Activated naive CD4-positive, alpha-beta T cell (primary cell): ENCODE measurements at places on chromosomes 2 and 18.

- DNase-seq: no peak
Measured at GRCh38 chr2:5923957-5924945, 232.1 kb downstream of the SOX11 start.

GRCh38 chr2:225182126-225182525, 139.9 kb upstream of the DOCK10 start:
- DNase-seq: no peak

- no peak for DNase-seq
Measured at GRCh38 chr18:11783716-11784331, 67.4 kb upstream of the CHMP1B start.

- DNase-seq: no peak
Measured at GRCh38 chr2:42289222-42289621, 71.8 kb downstream of the COX7A2L start.

DNA sequence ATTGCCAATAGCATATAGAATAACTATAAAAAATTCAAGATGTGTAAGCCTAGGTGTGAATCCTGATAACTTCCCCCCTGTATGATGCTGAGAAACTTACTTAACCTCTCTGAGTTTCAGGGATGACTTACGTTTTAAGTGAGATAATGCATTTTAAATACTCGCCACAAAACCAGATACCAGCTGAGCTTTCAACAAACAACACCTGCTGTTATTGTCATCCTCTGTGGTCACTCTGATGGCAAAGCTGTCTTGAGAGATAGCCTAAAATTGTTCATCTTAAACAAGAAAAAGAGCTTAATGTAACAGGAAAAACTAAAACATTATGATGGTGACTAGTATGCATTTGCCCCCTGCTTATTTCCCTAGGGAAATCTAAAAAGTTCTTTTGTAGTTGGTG, 131.5 kb downstream of the RAD51AP2 start:
- DNase-seq: no peak

DNA sequence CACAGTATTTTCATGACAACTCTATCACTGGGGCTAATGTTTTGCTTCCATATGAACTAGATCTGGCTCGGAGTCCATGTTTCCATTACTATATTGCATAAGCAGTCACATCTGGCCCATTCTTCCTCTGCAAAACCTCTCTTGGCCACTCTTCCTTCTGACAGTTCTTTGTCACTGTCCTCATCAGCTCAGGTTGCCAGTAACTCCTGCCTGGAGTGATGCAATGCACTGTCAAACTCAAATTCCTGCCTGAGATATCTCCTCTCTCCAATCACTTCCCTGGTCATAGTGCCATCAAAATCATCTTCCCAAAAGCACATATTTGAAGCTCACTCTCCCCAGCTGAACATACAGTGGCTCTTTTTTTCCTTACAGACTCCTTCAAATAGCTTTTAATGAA, 66.1 kb downstream of the COLEC12 start:
- no peak for DNase-seq

- no peak for DNase-seq
Measured at GRCh38 chr2:224210286-224211180, 171.4 kb upstream of the SERPINE2 start.

GRCh38 chr2:7358865-7359447, 441.7 kb downstream of the RNF144A start:
- no peak for DNase-seq

DNA sequence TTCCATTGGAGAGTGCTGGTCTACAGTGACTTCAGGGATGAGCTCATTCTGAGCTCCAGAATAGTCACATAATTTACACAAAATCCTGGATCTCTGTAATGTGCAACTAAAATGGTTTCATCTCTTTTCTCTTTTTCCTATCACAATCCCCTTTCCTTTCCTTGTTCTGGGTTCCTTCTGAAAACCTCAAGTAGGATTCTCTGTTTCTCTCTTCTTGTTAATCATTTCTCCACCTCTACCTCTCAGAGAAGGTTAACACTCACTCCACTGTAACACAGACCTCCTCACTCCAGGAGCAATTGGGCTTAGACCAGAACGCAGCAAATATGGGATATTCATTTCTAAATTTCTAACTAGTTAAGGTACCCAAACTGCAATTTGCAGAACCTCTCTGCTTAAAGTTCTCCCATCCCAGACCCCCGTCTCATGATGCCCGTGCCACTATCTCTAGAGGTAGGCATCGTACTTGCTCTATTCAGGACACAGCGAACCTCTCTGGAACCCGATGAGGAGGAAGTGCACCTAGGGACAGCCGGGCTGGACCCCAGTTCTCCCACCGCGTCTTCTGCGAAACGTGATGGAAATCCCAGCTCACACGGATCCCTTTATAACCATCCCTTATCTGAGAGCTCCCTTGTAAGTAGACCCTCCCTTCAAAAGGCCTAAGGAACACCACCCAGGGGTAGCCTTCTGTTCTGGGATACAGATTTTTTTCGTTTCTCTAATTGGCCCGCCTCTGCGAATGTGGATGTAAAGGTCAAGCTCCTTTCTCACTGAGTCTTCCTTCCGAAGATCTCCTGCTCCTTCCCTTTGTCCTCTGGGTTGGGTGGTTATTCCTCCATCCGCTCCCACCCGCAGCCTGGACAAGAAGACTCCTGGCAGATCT, 1.3 kb downstream of the FOXI3 start:
- no peak for DNase-seq

DNA sequence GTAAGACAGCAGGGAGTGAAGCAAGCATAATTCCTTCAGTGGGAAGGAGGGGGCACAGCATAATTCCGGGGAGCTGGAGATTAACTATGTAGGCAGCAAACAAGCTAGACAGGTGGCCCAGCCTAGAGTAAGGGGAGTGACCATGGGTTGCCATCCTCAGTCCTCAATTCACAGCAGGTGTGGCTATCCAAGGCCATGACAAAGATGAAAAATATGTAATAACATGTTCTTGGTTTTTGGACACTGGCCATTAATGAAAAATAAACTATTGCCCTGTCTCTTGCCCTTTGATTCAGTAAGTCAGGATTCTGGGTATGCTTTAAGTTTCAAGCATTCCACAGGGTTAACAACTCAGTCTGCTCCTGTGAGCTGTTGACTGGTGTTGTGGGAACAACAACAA, 65.0 kb downstream of the CYP1B1 start:
- DNase-seq: no peak

DNA sequence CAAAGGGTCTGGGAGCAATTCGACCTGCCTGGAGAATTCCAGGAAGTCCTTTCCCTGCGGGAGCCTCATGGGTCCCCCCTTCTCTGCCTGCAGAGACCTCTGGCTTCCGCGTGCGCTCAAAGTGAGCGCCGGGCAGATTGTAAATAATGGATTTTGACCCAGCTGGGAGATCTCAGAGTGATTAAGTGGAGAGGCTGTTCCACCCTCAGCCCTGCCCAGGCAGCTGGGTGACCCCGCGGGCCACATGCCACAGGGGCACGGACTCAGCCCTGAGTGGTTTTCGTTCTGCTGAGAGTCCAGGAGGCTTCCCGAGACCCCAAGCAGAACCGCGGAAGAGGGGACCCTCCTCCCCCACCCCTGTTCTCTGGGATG, 1.2 kb downstream of the KCNG2 start:
- DNase-seq: no peak

GRCh38 chr2:132544006-132544630, 125.9 kb downstream of the LYPD1 start:
- no peak for DNase-seq

- no peak for DNase-seq
Measured at GRCh38 chr2:54866179-54866578, 142.7 kb downstream of the EML6 start.

- no peak for DNase-seq
Measured at GRCh38 chr18:46322941-46323340, 218.8 kb downstream of the HAUS1 start.
